ENCODE measurements at places on chromosomes 1 and 21.

DNA sequence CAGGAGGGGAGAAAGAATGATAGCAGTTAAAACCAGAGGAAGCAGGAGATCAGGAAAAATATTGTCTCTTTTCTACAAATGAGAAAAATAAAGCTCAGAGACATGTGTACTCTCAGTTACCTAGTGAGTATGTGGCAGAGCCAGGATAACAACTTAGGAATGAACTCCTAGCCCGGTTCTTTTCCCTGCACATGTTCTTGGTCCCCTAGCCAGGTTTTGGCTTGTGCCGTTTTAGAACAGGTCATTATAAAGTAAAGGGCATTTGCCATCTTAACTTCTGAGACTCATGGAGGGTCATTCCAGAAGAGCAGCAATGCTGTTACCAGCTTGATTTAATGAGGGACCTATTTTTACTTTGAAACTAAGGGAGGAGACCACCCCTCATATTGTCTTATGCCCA is 48.1 kb upstream of the DAB1 start:
- H3K4me3 ChIP-seq = no peak overlapping the region
- H3K27ac ChIP-seq = no peak overlapping the region
- no peak for DNase-seq

GRCh38 chr1:234570329-234571120 is 39.5 kb downstream of the IRF2BP2 start:
- H3K27me3 ChIP-seq = no peaks in the 10 kb centered on the region
- H3K4me1 ChIP-seq = no peaks in the 10 kb centered on the region
- no peak overlapping the region for H3K27ac ChIP-seq
- H3K4me3 ChIP-seq = no peak overlapping the region
- H3K36me3 ChIP-seq = no peaks in the 10 kb centered on the region

- no peak overlapping the region for H3K4me3 ChIP-seq
- no peak for DNase-seq
- H3K36me3 ChIP-seq = peaks cover 5% of the 10 kb centered on the region
- no peak overlapping the region for H3K27ac ChIP-seq
- peaks cover 20% of the 10 kb centered on the region for H3K4me1 ChIP-seq
Measured at GRCh38 chr1:100387657-100388350, 35.5 kb downstream of the CDC14A start.

- H3K4me3 ChIP-seq = peak overlapping the region; percentile 43
- H3K27ac ChIP-seq = no peak overlapping the region
- no peak for DNase-seq
- peaks cover 5% of the 10 kb centered on the region for H3K4me1 ChIP-seq
Measured at GRCh38 chr21:44816761-44817505, 929 bp downstream of the SUMO3 start.

- DNase-seq = no peak
- no peaks in the 10 kb centered on the region for H3K27me3 ChIP-seq
- H3K4me1 ChIP-seq = no peaks in the 10 kb centered on the region
- H3K4me3 ChIP-seq = no peak overlapping the region
- H3K27ac ChIP-seq = no peak overlapping the region
- H3K36me3 ChIP-seq = no peaks in the 10 kb centered on the region
Measured at GRCh38 chr1:201585901-201586300, 47.0 kb downstream of the NAV1 start.

- no peaks in the 10 kb centered on the region for H3K4me1 ChIP-seq
- no peaks in the 10 kb centered on the region for H3K36me3 ChIP-seq
- H3K4me3 ChIP-seq = no peak overlapping the region
- H3K27ac ChIP-seq = no peak overlapping the region
Measured at GRCh38 chr1:27057801-27058625, 45.4 kb upstream of the TENT5B start.
